ENCODE measurements at places on chromosomes 1 and 21.

- DNase-seq = no peak
Measured at GRCh38 chr21:29473808-29474207, 175.1 kb downstream of the BACH1 start.

DNA sequence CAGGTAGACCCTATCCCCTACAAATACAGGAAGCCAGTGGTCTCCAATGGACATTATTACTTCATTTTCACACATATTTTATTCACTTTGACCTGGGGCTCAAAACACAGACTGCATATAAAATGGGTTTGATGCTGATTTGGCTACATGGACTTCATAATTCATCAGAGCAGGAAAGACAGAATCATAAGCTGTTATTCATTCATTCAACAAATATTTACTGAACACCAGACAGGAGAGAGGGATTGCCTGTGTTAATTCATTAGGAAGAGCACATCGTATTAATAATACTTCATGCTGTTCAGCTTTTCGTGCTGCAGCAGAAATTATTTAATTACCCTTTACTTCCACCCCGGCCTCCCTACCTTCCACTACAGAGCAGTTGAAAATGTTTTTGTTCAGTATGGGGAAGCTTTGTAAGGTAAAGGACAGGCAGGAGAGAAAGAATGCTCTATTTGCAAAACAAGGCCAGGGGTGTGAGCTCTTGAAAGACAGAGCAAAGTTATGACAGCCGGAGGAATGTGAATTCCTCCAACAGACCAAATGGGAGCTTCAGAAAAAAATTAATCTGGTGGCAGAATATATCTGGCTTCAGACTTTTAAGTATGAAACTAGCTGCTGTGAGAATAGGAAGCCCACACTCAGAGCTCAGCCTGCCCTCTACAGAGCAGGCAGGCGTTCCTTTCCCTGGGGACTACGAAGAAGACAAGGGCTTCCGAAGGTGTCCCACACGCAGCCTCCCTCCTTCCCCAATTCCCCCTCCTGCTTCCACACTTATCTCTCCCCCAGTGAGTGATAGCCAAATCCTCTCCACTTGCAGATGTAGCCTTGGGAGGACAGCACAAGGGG is 58.0 kb downstream of the MDM4 start:
- no peak for DNase-seq

DNA sequence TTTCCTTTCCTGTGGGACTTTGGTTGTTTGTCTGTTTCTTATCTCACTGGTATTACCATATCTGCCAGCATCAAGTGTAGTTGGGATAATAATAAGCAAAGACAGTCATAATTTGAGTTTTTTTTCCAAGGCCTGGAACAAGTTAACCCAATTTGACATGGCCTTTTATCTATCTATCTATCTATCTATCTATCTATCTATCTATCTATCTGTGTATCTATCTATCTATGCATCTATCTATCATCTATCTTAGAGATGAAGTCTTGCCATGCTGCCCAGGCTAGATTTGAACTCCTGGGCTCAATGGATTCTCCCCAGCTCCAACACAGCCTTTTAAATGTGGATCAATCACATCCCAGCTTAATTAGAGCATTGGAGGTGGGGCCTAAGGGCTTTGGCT is 174.1 kb upstream of the CSF3R start:
- DNase-seq = no peak

DNA sequence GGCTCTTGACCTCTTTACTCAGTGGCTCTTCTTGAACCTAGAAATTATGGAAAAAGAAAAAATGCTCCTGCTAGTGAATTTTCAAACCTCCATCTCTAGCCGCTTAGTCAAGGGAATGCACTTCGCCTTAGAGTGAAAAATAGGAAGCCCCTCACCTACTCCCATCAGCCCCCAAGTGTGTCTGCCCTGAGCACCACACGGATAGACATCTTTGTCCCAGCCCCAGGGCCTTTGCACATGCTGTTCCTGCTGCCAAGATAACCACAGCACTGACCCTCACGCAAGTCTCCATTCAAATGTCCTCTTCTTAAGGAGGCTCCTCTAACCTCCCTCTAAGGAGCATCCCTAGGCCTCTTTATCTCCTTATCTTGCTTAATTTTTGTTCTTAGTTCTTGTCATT is 59.6 kb downstream of the FBXO2 start:
- DNase-seq = no peak

DNA sequence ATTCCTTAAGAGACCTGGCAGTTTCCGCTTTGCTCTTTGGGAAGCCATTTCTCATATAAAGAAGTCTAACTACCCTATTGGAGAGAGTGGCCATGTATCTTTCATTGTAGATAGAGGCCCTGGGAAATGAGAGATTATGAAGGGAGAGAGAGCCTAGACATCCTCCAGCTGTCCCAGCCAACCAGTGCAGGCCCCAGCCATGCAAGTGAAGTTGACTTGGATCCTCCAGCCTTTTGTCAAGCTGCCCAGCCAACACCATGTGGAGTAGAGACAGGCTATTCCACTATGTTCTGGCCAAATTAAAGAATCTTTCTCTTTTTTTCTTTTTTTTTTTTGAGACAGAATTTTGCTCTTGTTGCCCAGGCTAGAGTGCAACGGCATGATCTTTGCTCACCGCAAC is 7.1 kb upstream of the ANP32E start:
- DNase-seq = no peak

- no peak for DNase-seq
Measured at GRCh38 chr1:9235096-9235459, 504 bp downstream of the H6PD start.

DNA sequence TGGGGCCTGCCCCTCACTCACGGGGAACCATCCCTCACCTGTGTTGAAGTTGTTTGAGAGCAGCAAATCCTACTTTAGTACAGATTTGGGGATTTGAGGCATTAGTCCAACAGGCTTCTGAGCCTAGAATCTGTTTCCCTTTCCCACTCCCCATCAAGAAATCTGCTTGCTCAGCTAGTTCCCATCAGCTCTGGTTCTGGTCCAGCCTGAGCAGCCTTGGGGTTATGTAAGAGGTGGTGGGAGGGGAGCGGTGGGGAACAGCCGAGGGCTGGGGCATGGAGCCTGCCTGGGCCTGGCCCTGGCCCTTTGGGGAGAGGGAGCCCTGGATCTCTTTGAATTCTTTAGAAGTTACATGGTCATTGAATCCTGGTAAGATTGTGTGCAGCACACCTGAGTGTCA is 4.1 kb downstream of the GSTM5 start:
- DNase-seq = no peak

- DNase-seq = no peak
Measured at GRCh38 chr1:84869720-84870119, 23.3 kb downstream of the LPAR3 start.

- DNase-seq = no peak
Measured at GRCh38 chr1:59570524-59570923, 244.2 kb upstream of the HOOK1 start.

- DNase-seq = no peak
Measured at GRCh38 chr1:151958959-151959358, 34.7 kb downstream of the S100A10 start.

- DNase-seq = peak; percentile 88
Measured at GRCh38 chr1:24070821-24071393, 41.0 kb downstream of the MYOM3 start.

DNA sequence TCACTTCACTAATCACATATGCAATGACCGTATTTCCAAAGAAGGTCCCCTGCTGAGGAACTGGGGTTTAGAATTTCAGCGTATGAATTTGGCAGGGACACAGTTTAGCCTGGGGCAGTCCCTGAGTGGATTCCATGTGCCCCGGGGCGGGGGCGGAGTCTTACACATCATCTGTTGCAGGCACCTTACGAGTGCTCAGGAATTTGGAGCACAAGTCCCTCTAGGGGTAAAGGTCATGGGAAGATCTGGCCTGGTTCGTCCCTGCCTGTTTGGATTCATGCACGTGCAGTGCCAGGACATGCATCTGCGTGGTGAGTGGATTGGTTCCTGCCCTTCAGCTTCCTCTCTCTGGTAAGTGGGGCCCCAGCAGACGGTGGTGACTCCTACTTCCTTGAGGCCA is 208.3 kb upstream of the C1orf174 start:
- DNase-seq = no peak

GRCh38 chr1:112464501-112464900 is 44.3 kb upstream of the WNT2B start:
- DNase-seq = no peak

- DNase-seq = no peak
Measured at GRCh38 chr1:236951672-236952071, 52.6 kb downstream of the MT1HL1 start.

Data from germinal center (tissue), 1 donor.